ENCODE measurements at places on chromosomes 1 and 21.

DNA sequence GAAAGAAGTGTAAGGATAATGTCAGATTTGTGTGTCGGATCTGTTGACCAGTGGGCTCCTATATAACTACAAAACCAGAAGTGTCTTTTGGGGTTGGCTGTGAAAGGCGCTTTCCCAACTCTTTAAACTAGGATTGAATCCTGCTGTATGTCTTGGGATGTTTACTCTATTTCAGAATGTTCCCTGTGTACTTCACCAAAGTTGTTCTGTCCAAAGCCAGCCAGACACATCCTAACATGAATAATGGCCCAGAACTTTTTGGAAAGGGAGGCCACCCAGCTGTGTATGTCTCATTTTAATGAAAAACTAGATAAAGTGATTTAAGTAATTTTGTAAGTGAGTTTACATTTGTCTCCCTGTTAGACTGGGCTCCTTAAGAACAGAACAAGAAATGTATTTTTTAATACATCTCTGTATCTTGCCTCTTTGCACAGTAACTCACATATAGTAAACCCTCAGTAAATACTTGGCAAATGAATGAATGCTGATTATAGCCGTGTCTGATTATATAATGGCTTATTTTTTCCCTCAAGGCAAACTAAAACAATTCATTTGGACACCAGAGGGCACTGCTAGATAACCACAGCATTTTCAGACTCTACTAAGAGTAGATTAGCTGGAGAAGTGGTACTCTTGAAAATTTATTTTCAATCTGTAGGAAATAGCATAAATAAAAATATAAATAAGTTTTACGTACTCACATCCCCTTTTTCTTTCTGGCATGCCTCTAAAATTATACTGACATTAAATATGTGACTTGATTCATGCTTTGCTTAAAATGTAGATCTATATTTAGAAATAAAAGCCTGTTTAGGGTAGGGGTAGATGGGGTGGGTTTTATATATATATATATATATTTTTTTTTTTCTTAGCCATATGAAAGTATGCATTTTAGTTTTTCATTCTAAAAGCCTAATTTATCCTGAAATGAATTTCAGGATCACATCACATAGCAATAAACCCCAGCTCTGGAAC, 23.8 kb downstream of the TSEN15 start:
- no peak for DNase-seq

DNA sequence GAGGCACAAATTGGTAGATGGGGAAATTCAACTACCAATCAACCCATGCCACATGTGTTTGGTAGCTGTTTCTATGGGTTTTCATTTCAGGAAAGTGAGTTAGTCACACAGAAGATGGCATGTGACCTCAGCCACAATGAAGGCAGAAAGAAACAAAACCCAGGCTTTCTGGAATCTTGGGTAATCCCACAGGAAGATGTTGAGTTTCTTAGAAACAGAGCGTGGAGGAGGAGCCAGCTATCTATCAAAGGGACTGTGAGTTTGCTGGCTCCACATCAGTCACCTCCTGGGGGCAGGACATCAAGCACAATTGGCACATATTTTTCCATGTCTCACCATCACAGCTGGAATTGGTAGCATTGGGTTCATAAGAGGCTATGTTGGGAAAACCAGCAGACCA, 188.9 kb upstream of the PLXNA2 start:
- no peak for DNase-seq

- DNase-seq: no peak
Measured at GRCh38 chr1:28078680-28079626, 9.5 kb downstream of the EYA3 start.

DNA sequence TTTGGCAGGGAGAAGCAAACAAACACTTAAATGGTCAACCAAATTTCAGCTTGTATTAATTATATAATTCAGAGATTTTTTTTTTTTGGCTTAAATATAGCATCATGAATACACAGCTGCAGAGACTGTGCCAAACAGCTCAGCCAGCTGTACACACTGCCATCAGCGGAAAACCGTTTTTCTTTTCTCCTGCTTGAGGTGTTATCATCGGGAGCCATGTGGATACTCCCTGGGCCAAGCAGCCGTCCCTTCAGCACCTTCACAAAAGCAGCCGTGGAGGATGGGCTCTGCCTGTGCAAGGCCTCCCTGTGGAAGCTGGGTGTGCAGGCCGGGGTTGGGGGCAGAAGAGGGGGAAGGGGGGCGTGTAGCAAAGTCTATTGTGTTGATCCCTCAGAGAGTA, 85.0 kb downstream of the NUF2 start:
- no peak for DNase-seq

- DNase-seq: no peak
Measured at GRCh38 chr1:11338284-11338924, 65.4 kb downstream of the UBIAD1 start.

DNA sequence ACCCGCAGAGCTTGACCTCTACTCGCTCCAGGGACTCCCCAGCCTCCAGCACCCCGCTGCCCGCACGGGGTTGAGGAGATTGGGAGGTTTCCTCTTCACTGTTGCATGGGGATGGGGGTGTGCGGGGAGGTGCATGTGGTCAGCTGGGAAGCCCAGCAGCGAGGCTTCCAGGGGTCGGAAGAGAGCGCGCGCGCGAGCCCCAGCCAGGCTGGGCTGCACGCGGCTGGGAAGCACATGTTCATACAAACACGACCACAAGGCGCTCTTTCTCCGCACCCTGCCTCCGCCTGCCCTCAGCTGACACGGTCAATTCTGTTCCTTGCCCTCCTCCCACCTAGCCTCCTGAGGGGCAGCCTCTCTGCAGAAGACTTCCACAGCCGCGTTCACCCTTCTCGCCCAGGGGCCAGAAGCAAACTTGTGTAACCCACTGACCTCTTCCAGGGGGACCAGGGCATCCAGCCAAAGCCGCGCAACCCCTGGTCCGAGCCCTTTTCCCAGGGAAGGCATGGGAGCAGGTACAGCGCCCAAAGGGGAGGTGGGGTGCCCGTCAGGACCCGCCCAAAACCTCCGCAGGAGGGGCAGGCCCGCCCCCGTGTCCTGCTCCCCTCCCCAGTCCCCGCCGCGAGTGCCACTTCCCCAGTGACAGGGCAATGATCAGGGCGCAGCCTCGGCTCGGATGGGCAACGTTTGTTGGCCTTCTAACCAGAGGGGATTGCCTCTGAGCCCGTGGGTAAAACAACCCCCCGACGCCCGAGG, 1.3 kb downstream of the COL24A1 start:
- no peak for DNase-seq

- DNase-seq: no peak
Measured at GRCh38 chr1:244296003-244296402, 155.7 kb downstream of the ADSS2 start.

DNA sequence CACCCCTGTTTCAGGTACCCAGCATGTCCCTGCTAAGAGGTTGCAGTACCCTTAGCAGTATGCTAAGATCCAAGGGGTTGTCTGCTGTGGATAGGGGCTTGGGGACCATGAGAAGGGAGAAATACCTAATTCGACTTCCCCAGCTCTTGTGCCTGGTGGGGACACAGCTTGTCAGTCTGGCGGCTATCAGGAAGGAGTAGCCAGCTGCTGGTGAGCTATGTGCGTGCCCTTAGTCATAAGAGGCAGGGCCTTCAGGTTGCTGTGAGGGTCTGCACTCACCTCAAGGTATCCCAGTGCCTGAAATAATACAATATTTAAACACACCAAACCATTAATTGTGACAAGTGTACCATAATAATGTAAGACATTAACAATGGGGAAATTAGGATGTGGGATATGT, 205.1 kb upstream of the SGIP1 start:
- DNase-seq: no peak

- no peak for DNase-seq
Measured at GRCh38 chr1:60877376-60877775, 205.0 kb upstream of the NFIA start.

DNA sequence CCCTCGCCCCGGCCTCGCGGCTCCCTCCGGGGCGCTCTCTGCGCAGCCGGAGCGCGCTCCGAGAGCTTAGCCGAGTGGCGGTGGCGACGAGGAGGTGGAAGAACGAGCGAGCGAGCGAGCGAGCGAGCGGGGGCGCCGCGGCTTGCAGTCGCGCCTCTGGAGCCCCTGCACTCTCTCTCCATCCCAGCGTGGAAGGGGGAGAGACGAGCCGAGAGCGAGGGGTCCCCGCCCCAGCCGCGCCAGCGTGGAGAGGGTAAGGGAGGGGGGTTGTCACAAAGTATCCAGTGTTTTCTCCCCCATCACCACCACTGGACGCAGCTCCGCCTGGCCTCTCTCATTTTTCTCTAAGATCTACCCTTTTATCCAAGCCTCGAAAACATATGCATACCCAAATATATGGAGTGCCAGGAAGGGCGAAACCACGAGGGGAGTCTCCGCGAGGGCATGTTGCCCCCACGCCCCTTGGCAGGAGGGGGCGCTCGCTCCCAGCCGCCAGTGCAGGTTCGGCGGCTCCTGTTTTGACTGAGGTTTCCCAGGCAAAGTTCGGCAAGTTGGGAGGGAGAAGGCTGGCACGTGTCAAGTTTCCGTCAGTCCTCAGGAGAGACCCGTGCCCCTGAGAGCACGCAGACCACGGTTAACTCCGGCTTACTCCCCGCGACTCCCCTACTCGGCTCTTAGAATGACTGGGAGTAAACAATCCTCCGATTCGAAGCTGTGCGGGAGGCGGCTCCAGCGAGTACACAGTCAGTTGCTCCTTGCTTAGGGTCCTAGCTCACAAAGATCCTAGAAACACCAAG, 569 bp upstream of the DAB1 start:
- no peak for DNase-seq

DNA sequence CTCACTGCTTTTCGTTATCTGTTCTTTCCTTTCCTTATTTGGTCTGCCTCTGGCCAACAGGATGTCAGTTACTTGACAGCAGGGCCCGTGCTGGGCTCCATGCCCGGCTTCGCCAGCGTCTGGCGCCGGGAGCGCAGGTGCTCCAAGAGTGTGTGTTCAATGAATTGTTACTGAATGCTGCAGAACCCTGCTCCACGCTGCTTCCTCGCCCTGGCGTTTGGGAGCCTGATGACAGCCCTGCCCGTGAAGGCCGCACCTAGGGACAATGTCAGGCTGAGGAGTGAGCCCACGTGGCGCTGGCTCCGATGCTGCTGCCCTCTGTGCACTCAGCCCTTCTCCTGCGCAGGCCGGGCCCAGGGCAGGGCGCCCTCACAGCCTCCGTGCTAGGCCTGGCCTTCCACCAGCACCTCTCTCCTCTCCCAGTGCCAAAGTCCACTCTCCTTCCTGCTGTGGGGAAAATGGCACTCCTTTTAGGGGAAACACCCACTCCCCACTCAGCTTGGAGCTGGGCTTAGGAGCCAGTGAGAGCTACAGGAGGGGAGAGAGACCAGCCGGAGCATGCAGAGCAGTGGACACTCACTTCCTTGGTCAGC, 51.4 kb downstream of the ACBD3 start:
- DNase-seq: no peak

DNA sequence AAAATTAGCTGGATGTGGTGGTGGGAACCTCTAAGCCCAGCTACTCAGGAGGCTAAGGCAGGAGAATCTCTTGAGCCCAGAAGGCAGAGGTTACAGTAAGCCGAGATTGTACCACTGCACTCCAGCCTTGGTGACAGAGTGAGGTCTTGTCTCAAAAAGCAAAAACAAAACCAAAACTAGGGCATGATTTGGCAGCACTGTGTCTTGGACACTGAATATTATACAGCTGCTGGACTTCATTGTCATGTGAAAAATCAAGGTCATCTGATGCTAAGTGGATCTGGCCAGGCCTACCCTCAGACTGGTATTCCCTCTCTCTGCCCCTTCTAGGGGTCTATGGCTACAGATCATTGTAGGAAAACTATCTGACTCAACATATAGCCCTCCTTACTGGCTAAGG, 55.2 kb upstream of the MRPS6 start:
- DNase-seq: no peak

- no peak for DNase-seq
Measured at GRCh38 chr1:226479474-226479873, 69.1 kb upstream of the STUM start.

DNA sequence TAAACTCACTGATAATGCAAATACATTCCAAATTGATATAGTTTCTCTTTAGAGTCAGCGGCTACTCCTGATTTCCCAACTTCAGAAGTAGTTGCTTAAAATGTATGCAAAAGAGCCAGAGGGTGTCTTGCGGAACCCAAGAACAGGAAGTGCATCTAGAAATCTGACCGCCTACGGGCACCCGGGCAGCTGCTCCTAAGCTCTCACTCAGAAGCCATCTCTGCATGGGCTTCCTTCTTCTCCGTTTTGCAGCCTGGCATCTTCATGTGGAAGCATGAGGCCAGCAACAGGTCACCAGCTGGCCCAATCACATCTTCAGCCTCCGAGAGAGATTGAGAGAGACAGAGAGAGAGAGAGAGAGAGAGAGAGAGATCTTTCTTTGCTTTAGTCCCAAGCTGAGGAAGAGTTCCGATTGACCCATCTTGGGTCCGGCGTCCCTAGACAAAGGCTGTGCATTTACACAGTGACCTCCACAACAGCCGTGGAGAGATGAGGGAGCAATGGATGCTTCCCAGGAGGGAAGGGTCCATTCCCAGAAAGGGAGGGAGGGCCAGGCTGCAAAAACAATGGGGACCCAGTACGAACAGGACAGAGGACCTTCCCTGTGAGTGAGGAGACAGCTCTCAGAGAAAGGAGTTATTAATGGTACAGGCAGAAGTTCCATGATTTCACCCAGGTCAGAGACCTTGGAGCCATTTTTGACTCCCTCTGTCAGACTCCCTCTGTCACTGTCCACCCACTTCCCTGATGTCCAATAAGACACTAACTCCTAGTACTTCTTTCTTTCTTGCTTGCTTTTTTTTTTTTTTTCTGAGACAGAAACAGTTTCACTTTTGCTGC, 28.2 kb upstream of the SLC30A1 start:
- no peak for DNase-seq

DNA sequence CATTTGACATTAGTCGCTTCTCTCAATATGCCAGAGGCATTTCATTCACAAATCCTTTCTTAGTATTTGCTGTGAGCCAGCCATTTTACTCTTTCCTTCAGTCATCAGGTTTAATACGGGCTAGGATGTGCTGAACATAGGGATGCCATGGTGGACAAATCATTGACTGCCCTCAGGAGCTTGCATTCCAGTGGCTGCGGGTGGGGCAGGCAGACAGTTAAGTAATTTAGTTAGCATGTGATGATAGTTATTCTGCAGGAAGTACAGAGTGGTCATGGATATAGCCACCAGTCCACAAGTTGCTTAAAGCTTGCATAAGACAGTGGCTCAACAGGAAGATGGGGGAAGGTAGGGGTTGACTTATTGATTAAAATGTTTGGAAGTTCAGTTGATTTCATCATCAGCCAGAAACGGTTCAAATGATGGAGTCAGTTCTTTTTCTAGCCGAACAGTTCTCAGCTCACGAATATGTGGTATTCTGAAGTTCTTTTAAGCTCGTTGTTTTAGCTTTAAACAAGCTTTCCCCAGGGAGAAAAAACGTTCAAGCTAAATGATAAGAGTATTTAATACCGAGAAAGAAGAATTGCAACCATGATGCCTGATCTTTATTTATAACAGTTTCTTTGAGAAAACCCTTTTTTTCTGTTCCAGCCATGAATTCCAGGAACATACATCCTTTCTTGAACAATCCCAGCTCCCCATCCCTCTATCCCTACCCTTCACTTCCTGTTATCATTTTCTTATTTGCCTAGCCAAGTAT, 1.4 kb downstream of the SLC22A15 start:
- DNase-seq: no peak

GRCh38 chr21:46500224-46500861, 41.7 kb downstream of the DIP2A start:
- DNase-seq: no peak

GRCh38 chr1:89884718-89885596, 64.1 kb downstream of the LRRC8D start:
- DNase-seq: no peak

GRCh38 chr1:89913353-89914095, 81.4 kb upstream of the ZNF326 start:
- DNase-seq: no peak

GRCh38 chr1:246805135-246805716, 81.0 kb downstream of the SCCPDH start:
- no peak for DNase-seq

- DNase-seq: no peak
Measured at GRCh38 chr1:68329096-68329835, 96.9 kb upstream of the WLS start.
